Muscle of arm (tissue), 14 donors: ENCODE measurements at places on chromosomes 16 and 17.

DNA sequence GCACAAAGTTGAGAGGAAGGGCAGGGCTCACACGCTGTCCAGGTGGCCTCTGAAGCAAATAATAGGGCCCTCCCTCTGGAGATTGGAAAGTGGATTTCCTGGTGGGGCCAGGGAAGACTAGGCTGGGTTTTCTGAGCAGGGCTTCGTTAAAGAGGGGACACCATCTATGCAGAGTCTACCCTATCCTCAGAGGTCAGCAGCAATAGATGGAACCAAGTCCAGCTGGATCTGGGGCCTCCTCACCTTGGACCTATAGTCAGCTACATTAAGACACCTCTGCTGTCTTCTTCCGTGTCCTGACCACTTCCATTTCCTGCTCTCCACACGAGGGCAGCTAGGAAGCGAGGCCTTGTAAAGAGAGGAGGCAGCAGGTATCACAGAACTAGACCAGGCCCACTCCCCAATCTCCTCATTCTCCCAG is 14.7 kb upstream of the ST6GALNAC1 start:
- no peak for DNase-seq

DNA sequence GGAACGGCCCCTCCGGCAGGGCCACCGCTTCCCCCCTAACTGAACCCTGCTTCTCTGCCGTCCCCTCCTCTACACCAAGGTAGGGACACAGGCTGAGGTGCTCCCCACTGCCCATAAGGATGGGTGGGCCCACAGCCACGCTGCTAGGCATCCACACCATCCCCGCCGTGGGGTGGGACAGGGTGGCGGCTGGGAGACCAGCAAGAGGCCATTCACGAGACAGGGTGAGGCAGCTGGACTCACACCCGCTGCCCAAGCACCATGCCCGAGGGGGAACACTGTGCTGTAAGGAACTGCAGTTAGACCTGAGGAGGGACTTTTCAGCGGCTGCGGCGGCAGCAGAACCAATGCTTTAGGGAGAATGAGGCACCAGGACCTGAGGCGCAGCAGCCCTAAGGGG is 47.5 kb upstream of the RRN3 start:
- no peak for DNase-seq

DNA sequence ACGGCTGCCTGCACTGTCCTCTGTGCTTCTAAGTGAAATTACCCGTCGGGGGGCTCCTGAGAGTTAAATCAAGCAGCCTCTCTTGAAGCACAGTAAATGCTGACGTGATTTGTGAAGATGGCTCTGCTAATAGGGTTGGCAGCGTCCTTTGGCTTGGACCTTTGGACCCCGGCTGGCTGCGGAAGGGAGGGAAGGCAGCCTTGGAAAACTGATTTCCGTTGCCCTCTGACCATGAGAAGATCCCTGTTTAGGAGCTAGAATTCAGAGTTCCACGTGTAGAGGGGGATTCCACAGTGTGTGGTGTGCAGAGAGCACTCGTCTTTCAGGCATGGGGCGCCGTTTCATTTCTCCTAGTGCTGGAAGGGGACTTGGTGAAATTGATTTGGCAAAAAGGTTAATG is 640.8 kb downstream of the WWOX start:
- no peak for DNase-seq

- no peak for DNase-seq
These were observed 52.5 kb downstream of the ZFPM1 start for GRCh38 chr16:88505405-88506082.

DNA sequence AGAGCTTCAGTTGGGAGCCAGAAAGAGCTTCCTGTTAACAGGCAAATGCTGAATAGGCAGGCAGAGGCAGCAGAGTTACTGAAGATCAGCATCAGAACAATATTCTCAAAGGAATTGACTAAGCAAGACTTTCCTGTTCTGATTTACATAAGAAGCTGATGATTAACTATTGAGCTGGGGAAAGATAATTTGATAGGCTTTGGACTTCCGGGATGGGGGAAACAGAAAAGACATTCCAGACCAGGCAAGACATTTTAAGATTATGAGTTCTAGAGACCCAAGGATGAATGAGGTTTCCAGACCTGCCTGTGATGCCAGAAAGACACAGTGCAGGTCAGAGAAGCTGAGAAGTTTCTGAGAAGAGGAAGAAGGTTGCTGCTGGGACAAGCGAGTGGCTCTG is at the start of gene CES5A:
Gene CES5A (minus strand): TSS at position 101 of the 400 bp plus-strand sequence. CDS start 152 bp downstream, outside the sequence.
- no peak for DNase-seq

DNA sequence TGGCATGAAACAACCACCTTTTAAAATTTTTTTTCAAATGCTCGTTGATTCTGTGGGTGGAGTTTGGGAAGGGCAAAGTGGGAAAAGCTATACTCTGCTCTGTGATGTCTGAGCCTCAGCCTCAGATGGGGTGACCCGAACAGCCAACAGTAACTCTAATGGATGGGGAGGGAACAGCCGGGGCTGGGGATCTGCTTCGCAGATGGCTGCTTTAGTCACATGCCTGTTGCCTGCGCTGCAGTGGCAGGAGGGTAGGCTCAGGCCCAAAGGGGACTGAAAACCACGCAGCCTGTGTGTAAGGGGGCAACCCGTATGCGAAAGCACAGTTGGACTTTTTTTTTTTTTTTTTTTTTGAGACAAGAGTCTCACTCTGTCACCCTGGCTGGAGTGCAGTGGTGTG is 14.9 kb upstream of the MAPK3 start:
- no peak for DNase-seq

GRCh38 chr16:3793161-3793576 is 75.8 kb upstream of the TRAP1 start:
- DNase-seq, result peak; percentile 10

- DNase-seq, result no peak
These were observed 4.8 kb downstream of the TNP2 start for GRCh38 chr16:11264155-11264832.

DNA sequence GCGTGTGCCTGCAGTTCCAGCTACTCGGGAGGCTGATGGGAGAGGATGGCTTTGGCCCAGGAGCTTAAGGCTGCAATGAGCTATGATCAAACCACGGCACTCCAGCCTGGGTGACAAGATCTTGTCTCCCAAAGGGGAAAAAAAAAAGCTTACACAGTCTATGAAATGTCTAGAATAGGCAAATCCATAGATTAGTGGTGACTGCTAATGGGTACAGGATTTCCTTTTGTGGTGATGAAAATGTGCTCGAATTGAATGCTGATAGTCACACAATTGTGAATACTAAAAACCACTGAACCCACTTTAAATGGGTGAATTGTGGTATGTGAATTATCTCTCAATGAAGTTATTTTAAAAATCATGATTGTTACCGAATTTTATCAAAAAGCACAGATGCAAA is 14.9 kb downstream of the USP7 start:
- no peak for DNase-seq

DNA sequence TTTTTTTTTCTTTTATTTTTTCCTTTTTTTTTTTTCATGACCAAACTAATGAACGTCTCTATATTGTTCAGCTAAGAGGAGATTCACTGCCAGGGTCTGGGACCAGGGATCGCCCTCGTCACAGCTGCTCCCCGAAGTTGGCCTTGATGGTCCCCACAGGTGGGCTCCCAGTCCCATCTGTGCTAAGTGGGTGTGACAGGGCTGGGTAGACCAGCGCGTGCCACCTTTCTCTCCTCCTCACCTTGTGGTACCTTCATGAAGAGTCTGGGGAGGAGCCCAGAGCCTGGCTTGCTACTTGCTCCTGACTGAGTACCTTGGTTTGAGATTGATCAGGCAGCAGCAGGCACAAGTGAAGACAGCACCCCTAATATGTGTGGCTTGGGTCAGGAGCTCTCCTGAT is 6.5 kb upstream of the FOXF1 start:
- DNase-seq, result no peak

- DNase-seq, result no peak
These were observed 55.2 kb downstream of the PECAM1 start for GRCh38 chr17:64335486-64335885.

GRCh38 chr17:1810450-1811103 is 19.1 kb downstream of the SMYD4 start:
- no peak for DNase-seq

- no peak for DNase-seq
These were observed 21.9 kb downstream of the ACE start for GRCh38 chr17:63498626-63499195.

DNA sequence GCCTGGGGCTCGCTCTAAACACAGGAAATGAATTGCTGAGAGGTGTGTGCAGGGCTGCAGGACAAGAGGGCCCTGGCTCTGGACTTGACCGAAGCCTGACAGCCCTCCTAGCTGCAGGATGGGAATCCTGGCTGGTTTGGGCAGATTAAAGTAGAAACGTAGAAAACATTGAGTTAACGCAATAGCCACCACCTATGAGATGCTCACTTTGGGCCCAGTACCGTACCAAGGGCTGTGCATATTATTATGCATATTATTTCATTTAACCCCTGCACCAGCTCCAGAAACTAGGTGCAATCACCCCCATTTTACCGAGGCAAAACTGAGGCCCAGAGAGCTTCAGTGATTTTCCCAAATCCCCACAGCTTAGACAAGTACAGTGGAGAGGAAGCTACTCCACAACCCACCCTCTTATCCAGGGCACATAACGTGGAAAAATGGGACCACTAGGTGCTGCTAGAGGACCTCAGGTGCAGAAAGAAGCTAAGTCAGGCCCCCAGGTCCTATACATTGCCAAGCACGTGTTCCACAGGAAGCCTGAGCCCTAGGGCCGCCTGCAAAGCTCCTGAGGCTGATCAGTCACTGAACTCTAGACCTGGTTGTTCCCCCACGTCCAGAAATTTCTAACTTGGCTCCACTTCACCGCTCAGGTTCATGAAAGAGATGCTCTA is 79.2 kb downstream of the MYH11 start:
- DNase-seq, result no peak

- no peak for DNase-seq
These were observed 149.6 kb downstream of the PITPNC1 start for GRCh38 chr17:67526700-67527099.

GRCh38 chr16:67396159-67397035 is 3.1 kb upstream of the TPPP3 start:
- peak; percentile 89 for DNase-seq

- peak; percentile 82 for DNase-seq
These were observed 15.9 kb downstream of the TMEM92 start for GRCh38 chr17:50289991-50290702.

GRCh38 chr17:28549236-28550132 is 2.9 kb downstream of the UNC119 start:
- DNase-seq, result no peak

- no peak for DNase-seq
These were observed 687 bp downstream of the SAP30BP start for GRCh38 chr17:75667825-75668224.

DNA sequence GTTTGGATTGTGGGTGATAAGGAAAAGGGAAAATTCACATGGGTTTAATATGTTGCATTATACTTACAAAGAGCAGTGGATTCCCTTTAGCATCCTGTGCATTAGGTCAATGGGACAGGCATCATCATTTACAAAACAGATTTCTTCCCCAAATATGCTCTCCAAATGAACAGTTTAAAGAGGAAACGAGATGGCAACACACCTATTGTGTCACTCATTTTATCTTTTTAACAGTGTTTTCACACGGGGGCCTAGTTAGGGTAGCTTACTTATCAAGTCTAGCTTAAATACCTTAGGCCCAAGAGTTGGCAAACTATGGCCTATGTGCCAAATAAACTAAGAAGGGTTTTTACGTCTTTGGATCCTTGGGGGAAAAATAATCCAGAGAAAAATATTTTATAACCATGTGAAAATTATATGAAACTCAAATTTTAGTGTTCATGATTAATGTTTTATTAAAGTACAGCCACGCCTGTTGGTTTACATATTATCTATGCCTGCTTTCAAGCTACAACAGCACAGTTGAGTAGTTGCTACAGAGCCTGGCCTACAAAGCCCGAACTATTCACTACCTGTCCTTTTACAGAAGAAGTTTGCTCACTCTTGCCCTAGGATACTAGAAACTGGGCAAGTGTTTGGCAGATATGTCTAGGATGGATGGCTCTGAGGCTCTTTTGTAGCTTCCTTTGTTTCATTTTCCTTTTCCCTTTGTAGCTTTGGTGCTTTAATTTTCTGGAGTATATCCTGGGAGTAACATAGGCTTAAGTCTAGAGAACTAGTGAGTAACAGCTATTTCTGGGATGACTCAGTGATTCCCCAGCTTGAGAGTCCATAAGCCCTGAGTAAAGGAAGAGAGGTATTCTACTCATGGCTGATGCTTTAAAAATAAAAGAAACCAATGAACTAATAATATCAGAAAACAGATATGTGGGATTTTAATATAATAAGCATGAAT is 12.4 kb downstream of the NUP93 start:
- DNase-seq, result no peak

DNA sequence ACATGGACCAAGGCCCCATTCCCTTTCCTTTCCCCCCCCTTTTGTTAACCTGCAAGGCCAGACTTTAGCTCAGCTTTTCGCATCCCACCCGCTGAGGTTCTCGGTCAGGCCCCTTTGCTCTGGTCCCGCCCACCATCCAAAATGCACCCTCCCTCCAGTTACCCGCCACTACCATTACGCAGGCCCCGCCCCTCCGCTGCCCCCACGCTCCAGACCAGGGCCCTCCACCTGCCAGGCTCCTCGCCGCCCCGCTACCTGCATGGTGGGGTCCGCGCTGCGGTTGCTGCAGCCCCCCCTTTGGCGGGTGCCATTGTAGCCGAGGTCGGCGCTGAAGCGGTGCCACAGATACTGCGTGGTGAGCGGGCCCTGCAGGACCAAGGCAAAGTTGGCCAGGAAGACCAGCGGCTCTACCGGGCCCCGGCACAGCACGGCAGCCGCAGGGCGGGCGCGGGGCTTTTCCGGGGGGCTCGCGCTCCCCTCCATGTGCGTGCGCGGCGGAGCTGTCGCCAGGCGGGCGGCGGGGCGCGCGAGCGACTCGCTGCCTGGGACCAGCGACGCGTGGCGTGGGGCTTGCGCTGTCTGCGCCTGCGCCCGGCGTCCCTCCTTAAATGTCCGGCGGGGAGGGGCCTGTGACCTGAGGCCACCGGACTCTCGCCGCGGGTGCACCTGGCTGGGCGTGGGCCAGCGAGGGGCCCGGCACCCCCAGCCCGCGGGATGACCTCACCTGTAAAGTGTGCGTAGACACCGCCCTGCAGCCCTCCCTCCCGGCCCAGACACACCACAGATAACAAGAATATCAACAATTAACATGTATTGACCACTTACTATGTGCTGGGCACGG is at the start of gene SLC46A1:
Gene SLC46A1 (minus strand): TSS at position 581 of the 841 bp plus-strand sequence. CDS start 98 bp downstream, at position 483.
- peak; percentile 67 for DNase-seq

GRCh38 chr17:1730326-1731193 is 6.1 kb downstream of the WDR81 start:
- DNase-seq, result peak; percentile 87

GRCh38 chr16:9177861-9178260 is 86.4 kb downstream of the HAPSTR1 start:
- no peak for DNase-seq

GRCh38 chr17:3699951-3700350 is 4.0 kb upstream of the P2RX5 start:
- no peak for DNase-seq

DNA sequence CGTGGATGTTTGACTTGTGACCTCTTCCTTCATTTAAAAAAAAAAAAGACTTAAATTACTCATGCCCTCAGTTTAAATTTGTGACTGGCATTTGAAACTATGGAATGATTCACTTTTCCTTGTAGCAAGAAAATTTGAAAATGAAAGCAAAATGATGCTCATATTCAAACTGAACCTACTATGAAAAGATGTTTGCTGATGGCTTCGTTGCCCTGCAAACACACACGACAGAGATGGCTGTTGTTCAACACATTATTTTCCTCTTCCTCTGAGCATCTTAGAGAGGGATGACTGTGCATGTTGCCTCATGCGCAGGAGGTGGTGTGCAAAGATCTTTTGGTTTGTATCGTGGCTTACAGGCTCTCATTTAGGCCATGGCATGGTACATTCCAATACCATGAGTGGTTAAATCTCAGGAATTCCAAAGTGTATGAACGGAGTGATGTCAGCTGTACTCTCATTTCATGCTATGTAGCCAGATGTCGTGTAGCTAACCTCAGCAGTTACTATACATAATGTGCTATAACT is 164.5 kb downstream of the PRKCA start:
- peak; percentile 46 for DNase-seq
